ENCODE measurements at places on chromosomes 7 and 10.

- no peak for DNase-seq
Observed at GRCh38 chr7:98174334-98175259, 36.6 kb upstream of the BHLHA15 start.

DNA sequence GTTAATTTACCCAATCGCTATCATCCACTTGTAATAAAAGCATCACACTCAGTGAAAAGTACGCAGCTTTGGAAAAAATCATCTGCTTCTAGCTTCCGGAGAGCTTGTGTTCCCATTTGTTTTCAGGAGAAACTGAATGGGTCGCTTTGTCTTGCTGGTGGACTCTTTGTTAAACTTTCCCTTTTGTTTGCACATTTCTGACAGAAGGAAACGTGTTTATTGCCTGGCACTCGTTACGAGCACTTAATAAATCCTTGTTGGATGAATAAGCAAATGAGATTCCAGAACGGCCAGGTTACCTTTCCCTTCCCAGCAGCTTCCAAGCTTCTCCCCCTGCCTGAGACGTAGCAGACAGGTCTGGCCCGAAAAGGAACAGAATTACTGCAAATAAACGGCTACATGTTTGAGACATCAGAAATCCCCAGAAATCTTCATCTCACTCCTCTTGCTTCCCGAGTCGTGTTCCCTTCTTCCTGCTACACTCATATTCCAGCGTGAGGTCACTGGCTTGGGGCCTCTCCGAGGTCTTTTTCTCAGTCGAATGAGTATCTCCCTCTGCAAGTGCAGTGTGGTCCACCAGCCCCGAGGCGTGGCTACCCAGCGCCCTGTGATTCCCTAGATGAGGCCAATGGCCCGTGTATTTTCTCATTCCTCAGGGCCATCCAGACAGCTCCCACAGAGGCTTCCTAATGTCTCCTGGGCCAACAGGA, 167.2 kb downstream of the FRMD4A start:
- DNase-seq: peak; percentile 59

GRCh38 chr10:93309062-93309461, 173.1 kb downstream of the MYOF start:
- no peak for DNase-seq

- no peak for DNase-seq
Observed at GRCh38 chr7:2689343-2689847, 1.4 kb downstream of the AMZ1 start.

GRCh38 chr7:16494551-16494950, 29.0 kb upstream of the SOSTDC1 start:
- no peak for DNase-seq

- DNase-seq: no peak
Observed at GRCh38 chr10:72648301-72648700, 22.4 kb upstream of the MICU1 start.

- DNase-seq: no peak
Observed at GRCh38 chr7:43834463-43835251, 34.7 kb downstream of the MRPS24 start.

- no peak for DNase-seq
Observed at GRCh38 chr10:70308121-70309060, 24.6 kb upstream of the NPFFR1 start.

- peak; percentile 33 for DNase-seq
Observed at GRCh38 chr7:768881-769504, 41.9 kb upstream of the PRKAR1B start.

DNA sequence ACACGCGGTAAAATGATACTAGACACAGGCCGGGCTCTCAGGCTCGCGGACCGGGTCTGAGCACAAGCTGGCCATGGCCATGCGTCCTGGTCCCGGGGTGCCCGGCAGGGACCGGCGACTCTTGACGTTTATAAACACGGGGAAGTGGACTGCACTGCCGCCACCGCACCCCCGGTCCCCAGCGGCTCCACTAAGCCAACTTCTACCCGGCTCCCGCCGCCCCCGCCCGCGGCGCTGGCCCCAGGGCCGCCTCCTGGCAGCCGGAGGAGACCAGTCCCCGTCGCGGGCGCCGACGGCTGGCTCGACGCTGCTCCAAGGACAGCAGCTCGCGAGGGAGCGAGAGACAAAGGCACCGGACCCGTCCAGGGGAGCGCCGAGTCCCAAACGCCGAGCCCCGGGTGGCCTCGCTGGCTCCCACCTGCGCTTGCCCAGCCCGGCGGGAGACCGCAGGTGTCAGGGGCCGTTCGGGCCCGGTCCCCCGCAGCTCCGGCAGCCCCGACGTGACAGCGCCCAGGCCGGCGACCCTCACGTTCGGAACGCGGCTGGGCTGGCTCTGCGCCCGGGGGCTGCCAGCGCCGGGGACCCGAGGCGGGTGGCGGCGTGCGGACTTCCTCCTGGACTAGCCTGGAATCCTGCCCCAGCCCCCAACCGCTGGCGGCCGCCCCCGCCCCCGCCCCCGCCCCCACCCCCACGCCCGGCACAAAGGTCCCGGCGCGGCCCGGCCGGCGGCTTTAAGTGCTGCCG, 517 bp downstream of the ITGB1 start:
- DNase-seq: peak; percentile 88

DNA sequence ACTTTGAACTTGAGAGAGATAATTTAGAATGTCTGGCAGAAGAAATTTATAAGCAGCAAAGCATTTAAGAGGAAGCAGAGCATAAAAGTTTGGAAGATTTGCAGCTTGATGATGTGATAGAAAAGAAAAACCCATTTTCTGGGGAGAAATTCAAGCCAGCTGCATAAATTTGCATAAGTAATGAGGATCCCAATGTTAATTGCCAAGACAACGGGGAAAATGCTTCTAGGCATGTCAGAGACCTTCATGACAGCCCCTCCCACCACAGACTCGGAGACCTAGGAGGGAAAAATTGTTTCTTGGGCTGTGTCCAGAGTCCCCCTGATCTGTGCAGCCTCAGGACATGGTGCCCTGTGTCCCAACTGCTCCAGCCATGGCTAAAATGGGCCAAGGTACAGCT, 263.6 kb upstream of the POT1 start:
- DNase-seq: no peak

DNA sequence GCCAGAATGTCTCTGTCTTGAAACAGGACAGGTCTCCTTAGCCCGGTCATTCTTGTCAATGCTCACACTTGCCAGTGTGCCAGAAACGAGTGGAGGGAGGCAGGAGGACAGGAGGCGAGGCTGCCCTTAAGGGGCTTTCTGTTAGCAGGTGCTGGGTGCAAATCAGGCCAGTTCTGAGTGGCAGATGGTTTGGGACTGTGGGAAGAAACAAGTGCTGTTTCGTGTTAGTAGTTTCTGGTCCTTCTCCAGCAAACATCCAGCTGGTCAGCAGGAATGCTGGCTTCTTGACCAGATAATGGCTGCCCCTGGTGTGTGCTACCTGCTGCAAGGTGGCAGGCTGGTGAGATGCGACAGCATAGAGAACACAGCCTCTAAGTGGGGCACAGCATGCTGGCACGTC, 8.2 kb upstream of the NDUFB2 start:
- no peak for DNase-seq

DNA sequence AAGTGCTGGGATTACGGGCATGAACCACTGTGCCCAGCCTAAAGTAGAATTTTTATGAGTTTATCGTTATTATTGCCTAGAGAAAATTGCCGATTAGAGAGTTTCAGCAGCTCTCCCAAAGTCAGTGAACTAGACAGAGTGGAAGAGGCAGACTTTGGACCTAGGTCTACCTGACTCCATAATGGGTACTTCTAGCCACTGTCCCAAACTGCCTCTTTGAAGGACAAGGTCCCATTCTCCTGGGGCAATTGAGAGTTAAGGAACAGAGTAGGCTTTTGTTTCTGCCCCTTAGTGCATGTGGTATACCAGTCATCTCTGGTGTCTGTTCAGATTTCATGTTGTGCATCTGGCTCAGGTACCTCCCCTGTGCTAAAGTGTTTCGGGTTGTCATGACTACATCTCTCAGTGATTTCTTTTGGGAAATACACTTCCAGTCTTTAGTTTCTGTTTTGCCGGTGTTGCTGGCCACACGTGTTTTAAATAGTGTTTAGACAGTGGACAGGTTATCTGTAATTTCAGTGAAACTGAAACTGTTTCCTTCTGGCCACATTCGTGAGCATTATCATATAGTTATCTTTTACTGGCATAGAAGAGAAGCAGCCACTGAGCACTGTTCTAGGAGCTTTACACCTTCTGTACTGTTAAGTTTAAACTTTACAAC, 4.7 kb downstream of the TMEM236 start:
- DNase-seq: no peak

Measured in retina (tissue), 1 donor.